ENCODE measurements at places on chromosomes 1 and 21.
A peak's percentile ranks its signal among the peaks of the same experiment; 100 is the strongest.

GRCh38 chr1:19212167-19212566 is 2.1 kb upstream of the UBR4 start:
- no peak for DNase-seq

- DNase-seq: no peak
Observed at GRCh38 chr1:215635827-215636226, 68.7 kb downstream of the KCTD3 start.

DNA sequence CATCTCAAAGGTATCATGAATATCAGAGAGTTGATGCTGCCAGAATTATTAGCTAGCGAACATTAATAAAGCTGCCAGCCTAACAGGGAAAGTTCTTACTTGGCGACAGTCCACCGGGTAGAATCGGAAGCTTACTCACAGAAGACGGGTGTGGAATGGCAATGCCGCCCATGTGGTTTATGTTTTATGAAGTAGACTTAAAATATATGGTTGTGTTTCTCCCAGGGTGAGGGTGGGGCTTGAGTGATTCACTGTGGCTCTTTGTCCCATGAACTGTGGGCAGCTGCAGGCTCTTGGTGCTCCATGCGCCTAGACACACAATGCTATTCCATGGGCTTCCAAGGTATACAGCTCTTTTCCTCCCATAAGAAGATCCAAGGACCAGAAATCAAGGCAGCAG is 162.7 kb downstream of the PIGK start:
- no peak for DNase-seq

- no peak for DNase-seq
Observed at GRCh38 chr21:35861661-35862060, 198.7 kb downstream of the SETD4 start.

DNA sequence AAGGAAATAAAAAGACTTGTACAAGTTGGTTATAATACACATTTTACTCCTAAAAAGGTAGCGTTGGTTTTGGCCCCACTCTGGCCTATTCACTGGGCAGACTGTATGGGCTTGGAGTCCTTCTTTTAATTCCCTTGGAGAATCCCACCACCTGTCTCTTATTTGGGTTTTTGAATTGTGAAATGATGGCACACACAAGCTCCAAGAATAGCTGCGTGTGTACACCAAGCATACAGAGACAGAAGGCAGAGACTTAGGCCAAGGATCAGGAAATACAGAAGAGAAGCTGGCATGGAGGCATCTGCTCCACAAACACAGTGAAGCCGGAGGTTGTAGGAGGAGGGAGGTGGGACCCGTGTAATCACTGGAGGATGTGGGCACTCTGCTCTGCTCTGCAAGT is 29.1 kb downstream of the DDR2 start:
- no peak for DNase-seq

DNA sequence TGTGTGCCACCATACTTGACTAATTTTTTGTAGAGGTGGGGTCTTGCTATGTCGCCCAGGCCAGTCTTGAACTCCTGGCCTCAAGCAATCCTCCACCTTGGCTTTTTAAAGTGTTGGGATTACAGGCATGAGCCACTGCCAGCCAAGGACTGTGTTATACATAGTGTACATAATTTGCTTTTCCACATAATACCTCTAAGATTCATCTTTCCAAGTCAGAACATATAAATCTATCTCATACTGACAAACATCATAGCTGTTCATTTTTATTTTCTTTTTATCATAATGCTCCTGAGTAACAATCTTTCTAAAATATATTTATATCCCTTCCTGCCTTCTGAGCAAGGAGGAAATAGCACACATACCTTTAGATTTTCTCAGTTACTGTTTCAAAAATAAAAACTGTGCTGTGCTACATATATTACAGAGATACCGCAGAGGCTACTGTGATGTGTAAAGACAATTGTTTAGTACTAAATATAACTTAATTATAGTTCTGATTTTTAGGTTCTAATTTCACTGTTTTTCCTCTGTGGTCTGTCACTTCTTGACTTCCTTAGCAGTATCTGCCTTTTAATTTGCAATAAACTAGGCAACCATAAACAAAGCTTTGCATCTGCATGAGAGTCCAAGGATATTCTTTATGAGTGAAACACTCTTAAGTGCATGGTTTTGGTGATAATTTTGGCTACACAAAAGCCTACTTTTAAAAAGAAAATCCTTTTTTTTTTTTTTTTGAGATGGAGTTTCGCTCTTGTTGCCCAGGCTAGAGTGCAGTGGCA is 59.3 kb downstream of the EYA3 start:
- DNase-seq: no peak

- DNase-seq: no peak
Observed at GRCh38 chr1:175318633-175319032, 126.1 kb upstream of the KIAA0040 start.

DNA sequence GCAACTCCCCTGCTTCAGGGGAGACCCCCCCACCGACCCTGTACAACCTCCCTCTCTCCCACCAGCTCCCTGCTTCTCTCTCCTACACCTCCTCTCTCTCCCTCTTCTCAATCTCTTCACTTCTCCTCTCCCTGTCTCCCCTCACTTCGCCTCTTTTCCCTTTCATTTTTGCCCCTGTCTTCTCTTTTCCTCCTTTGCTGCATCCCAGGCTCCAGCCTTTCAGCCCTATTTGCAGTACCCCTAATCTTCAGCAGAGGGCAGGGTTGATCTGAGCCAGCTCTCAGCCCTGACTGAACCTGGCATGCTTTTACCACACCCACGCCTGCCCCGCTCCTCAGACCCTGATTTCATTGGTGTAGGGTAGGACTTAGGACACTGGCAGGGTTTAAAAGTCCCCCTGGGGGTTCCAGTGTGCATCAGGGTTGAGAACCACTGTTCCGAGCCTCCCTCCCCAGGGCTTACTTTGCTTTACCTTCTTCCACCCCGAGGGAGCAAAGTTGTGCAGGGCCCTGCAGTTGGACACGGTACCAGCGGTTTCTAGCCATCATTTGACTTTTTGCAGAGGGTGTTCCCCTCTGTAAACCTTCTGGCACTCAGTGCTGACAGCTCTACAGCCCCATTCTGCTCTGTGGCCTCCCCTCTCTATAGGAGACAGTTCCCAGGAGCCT is 67.3 kb upstream of the CNTN2 start:
- peak; percentile 53 for DNase-seq

GRCh38 chr1:61079296-61079897 is 3.0 kb upstream of the NFIA start:
- no peak for DNase-seq

- no peak for DNase-seq
Observed at GRCh38 chr21:32456497-32456918, 44.0 kb downstream of the EVA1C start.

DNA sequence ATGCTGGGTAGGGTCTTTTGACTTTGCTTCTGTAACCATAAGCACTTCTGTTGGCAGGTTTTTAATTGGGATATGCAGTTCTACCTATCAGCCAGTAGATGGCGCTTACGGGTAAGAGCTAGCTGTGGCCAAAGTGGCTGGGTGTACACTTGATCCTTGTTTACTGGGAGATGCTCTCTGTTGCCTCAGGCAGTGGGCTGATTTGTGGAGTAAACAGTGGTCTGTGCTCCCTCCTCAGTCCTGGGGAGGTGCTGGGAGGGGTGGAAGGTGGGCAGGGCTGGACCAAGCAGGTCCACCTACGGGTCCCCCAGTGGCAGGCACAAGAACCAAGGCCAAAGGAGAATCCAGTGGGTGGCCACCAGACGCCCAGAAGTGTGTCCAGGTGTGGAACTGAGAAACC is 43.4 kb downstream of the RALGPS2 start:
- no peak for DNase-seq

- DNase-seq: no peak
Observed at GRCh38 chr21:33989440-33989839, 73.8 kb upstream of the ATP5PO start.

GRCh38 chr1:57007472-57007871 is 41.7 kb upstream of the C8B start:
- DNase-seq: no peak

DNA sequence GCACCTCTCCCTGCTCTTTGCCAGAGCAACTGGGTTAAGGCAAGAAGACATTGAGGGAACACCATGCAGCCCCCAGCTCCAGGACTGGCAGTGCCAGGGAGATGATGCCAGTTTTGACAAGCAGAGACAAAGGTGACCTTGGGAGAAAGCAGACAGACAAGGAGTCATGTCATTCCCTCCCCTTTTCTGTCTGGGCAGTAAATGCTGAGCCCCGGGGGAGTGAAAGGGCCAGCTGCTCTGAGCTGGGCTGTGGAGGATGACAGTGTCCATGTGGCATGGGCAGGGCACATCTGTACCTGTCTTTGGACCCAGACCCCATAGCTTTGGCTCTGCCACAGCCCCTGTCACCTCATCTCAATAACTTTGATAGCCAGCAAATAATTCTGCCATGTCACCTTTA is 24.2 kb downstream of the PLEKHA6 start:
- DNase-seq: no peak

DNA sequence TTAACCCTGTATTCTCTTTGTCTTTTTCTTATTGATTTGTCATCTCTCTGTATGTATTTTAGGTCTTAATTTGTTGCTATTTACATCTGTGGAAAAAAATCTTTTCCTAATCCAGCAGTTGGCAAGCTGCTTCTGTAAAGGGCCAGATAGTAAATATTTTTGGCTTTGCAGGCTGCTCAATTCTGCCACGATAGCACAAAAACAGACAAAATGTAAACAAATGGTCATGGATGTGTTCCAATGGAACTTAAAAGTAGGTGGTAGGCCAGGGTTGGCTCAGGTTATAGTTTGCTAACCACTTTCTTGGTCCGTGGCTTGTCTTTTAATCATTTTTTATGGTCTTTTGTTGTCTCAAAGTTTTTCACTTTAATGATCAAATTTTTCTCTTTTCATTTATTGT is 371.8 kb downstream of the HHAT start:
- no peak for DNase-seq

Measured in activated naive CD4-positive, alpha-beta T cell treated with anti-CD3 and anti-CD28 coated beads, Interleukin-2, amount 50 U/mL, for 16 hours (primary cell).